ENCODE measurements at places on chromosomes 3 and 15. TPM values are rescaled to one million over a fixed set of nuclear protein-coding genes. Genes with fewer than 3 reads are reported as not detected.

DNA sequence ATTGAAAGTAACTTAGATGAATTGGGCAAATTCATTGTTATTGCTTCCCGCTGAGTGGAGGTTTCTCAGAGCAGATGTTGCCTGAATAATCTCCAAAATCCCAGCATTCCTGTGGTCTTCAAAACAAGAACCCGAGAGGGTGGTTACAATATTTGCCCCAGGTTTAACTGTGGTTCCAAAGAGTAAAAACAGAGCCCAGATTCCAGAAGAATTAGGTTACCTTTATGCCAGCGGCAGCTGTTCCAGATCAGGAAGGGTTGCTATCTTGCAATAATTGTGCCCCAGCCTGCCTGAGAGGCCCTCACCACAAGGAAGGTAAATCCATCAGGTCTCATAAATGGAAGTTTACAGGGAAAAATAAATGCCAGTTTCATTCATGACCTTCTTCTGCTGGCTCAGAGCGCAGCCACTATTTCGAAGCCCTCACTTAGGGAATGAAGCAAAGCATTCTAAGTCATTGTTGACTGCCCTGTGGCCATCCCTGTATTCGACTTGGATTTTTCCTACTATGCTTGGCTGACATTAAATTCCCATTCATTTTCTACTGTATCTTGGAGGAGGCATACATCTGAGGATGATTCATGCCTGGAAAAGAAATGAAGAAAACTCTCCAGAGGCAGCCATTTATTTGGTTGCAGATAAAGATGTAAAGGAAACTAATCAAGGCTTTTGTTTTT lies 54.6 kb downstream of the SSUH2 start:
- DNase-seq, result no peak
- no peaks in the 10 kb centered on the region for H3K4me1 ChIP-seq
- H3K4me3 ChIP-seq, result no peak overlapping the region
- H3K27me3 ChIP-seq, result no peaks in the 10 kb centered on the region
- H3K27ac ChIP-seq, result no peak overlapping the region
- no peaks in the 10 kb centered on the region for H3K36me3 ChIP-seq

DNA sequence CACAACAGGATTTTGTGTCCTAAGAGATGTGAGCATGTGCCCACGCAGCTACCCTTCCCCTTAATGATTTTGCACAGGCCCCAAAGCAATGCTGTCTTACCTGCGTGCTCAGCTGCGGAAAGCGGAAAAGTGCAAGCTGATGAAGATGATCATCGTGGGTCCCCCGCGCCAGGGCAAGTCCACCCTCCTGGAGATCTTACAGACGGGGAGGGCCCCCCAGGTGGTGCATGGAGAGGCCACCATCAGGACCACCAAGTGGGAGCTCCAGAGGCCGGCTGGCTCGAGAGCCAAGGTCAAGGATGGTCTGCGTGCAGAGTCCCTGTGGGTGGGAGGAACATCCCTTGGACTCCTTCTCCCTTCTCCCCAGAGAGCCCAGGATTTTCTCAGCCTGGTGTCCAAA lies 103.1 kb downstream of the LRRK1 start:
- H3K4me1 ChIP-seq, result no peaks in the 10 kb centered on the region
- H3K36me3 ChIP-seq, result no peaks in the 10 kb centered on the region
- H3K27me3 ChIP-seq, result no peaks in the 10 kb centered on the region
- H3K27ac ChIP-seq, result no peak overlapping the region

DNA sequence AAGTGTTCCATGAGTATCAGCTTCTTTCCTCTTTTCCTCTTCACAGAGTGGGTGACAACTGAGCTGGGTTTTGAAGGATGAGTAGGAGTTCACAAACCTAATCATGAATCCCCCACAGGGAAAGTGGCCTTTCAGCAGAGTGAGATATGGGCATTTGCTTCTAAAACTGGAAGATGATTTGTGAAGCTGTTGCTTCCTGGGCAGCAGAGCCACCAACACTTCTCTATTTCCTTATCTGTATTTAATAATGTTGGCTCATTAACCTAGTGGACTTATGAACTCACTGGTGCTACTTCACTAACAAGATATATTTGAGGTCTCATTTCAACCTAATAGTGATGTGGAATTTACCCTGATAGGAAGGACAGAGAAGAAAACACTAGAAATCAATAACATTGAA lies 152.8 kb downstream of the SYNPR start:
- DNase-seq, result no peak
- no peak overlapping the region for H3K4me3 ChIP-seq
- H3K36me3 ChIP-seq, result no peaks in the 10 kb centered on the region
- no peaks in the 10 kb centered on the region for H3K4me1 ChIP-seq
- no peak overlapping the region for H3K27ac ChIP-seq

ACAN gene
- not detected for polyA plus RNA-seq

DNA sequence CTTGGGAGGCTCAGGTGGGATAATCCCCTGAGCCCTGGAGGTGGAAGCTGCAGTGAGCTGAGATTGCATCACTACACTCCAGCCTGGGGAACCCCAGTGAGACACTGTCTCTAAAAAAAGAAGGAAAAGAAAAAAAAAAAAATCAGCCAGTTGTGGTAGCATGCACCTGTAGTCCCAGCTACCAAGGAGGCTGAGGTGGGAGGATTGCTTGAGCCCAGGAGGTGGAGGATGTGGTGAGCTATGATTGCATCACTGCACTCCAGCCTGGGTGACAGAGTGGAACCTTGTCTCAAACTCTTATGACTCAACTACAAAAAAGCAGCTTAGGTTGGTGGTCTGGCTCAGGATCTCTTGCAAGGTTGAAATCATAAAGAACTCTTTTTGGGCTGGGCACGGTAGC lies 19.3 kb upstream of the GPX1 start:
- H3K4me1 ChIP-seq, result peaks cover 31% of the 10 kb centered on the region
- no peak overlapping the region for H3K27ac ChIP-seq
- DNase-seq, result no peak
- H3K36me3 ChIP-seq, result peaks cover 12% of the 10 kb centered on the region
- no peak overlapping the region for H3K4me3 ChIP-seq

DNA sequence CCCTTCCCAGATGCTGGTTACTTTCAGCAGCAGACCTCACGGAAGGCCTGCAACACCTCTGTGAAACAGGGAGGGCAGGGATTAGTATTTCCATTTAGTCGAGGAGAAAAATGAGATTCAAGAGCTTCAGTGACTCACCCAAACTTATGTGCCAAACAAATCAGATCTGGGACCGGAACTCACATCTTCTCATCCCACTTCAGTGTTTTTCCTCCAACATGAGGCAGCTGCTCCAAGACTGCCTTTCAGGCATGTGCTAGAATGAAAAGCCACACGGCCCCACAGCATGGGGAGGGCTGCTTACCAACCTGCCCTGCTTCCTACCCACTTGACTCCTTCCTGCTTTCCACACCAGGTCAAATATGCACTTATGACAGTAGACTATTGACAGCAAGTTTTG lies 129.4 kb upstream of the SLC24A5 start:
- H3K4me3 ChIP-seq, result no peak overlapping the region
- H3K4me1 ChIP-seq, result no peaks in the 10 kb centered on the region
- H3K36me3 ChIP-seq, result no peaks in the 10 kb centered on the region

DNA sequence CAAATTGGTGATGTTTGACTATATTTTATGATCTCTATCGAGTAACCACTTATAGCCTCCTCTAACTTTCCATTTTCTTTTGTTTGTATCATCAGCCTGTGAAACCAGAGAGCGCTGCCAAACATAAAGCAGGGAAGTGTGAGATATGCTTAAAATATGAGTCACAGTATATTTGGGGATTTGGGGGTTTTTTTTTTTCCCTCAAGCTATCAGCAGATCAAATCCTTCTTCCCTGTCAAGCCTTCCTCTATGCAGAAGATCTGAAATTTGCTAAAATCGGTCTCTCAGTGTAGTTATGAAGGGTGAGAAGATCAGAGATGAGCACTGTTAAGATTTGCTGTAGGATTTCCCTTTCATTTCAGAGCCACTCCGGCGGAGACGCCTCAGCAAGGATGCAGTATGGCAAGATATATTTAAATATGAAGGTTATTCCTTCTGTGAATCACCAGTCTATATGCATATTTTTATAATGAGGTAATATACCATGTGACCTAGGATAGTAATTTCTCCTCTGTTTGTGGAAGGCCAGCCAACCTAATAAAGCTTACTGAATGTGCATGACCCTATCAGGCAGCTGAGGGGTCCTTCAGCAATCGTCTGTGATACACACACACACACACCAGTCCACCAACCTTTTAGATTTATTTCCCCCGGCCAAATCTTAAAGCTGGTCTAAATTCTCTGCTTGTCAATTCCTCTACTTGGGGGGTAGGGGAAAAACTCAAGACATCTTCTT lies 474.1 kb downstream of the FOXP1 start:
- peaks cover 15% of the 10 kb centered on the region for H3K36me3 ChIP-seq
- no peak overlapping the region for H3K4me3 ChIP-seq
- no peaks in the 10 kb centered on the region for H3K27me3 ChIP-seq
- H3K27ac ChIP-seq, result no peak overlapping the region
- peaks cover 59% of the 10 kb centered on the region for H3K4me1 ChIP-seq
- no peak for DNase-seq

GRCh38 chr3:137110392-137110996 lies 152.7 kb downstream of the IL20RB start:
- DNase-seq, result no peak
- H3K36me3 ChIP-seq, result no peaks in the 10 kb centered on the region
- no peaks in the 10 kb centered on the region for H3K4me1 ChIP-seq
- H3K27ac ChIP-seq, result no peak overlapping the region
- no peaks in the 10 kb centered on the region for H3K27me3 ChIP-seq
- no peak overlapping the region for H3K4me3 ChIP-seq

WDR6 gene
- polyA plus RNA-seq, result 105 TPM

ABI3BP gene
- polyA plus RNA-seq, result not detected

DNA sequence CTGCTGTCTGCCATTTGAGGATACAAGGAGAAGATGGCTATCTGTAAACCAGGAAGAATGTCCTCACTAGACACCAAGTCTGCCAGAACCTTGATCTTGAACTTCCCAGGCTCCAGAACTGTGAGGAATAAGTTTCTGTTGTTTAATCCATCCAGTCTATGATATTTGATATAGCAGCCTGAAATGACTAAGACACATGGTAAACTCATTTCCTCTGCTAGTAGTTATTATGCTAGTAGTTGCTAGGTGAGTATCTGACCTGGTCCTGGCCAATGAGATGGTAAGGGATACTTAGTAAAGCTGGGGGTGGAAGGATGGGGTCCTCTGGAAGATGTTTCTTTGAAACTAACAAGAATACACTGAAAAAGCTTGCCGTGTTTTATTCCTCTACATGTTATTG lies 280.7 kb upstream of the ARHGEF26 start:
- H3K4me3 ChIP-seq, result no peak overlapping the region
- H3K27me3 ChIP-seq, result no peaks in the 10 kb centered on the region
- no peaks in the 10 kb centered on the region for H3K4me1 ChIP-seq

- H3K4me3 ChIP-seq, result no peak overlapping the region
- no peaks in the 10 kb centered on the region for H3K27me3 ChIP-seq
- no peaks in the 10 kb centered on the region for H3K36me3 ChIP-seq
- no peak for DNase-seq
Measured at GRCh38 chr3:106341586-106342162, 472.9 kb upstream of the CBLB start.
